Muscle of back (tissue), 13 donors: ENCODE measurements at places on chromosomes 7 and 10.

DNA sequence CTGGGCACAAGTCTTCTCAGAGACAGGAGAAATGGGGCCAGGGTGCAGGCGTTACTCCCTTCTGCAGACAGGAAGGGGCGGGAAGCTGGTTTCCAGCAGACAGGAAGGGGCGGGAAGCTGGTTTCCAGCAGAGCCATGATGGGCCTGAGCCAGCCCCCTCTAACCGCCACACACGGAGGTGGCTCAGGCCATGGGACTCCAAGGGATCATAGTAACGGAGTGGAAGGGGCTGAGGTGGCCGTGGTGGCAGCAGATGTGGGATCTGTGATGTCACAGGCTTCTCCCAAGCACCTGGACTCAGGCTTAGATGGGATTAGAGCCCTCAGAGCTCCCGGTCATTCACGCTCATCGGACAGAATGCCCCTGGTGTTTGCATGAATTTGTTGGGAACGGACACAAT is 177.8 kb downstream of the USP6NL start:
- DNase-seq, result no peak

- no peak for DNase-seq
These were observed 196.0 kb downstream of the MAD1L1 start for GRCh38 chr7:2036786-2037185.

GRCh38 chr7:20735346-20736065 is 51.2 kb downstream of the SP8 start:
- DNase-seq, result no peak

- DNase-seq, result no peak
These were observed 25.6 kb downstream of the CACUL1 start for GRCh38 chr10:118729200-118729599.

DNA sequence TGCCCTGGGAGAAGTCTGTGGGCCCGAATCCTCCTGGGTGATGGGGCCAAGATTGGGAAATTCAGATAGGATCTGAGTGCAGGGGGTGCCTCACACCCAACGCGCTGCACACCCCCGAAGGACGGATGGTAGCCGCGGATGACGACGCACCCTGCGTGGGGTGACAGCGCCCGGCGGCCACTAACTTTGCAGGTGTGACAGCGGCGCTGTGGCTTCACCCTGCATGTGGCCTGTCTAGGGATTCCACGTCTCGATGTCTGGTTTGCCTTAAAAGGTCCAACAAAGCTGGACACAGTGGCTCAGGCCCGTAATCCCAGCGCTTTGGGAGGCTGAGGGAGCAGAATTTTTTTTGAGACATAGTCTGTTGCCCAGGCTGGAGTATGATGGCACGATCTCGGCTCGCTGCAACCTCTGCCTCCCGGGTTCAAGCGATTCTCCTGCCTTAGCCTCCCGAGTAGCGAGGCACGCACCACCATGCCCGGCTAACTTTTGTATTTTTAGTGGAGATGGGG is 18.6 kb downstream of the ADAP1 start:
- DNase-seq, result no peak

DNA sequence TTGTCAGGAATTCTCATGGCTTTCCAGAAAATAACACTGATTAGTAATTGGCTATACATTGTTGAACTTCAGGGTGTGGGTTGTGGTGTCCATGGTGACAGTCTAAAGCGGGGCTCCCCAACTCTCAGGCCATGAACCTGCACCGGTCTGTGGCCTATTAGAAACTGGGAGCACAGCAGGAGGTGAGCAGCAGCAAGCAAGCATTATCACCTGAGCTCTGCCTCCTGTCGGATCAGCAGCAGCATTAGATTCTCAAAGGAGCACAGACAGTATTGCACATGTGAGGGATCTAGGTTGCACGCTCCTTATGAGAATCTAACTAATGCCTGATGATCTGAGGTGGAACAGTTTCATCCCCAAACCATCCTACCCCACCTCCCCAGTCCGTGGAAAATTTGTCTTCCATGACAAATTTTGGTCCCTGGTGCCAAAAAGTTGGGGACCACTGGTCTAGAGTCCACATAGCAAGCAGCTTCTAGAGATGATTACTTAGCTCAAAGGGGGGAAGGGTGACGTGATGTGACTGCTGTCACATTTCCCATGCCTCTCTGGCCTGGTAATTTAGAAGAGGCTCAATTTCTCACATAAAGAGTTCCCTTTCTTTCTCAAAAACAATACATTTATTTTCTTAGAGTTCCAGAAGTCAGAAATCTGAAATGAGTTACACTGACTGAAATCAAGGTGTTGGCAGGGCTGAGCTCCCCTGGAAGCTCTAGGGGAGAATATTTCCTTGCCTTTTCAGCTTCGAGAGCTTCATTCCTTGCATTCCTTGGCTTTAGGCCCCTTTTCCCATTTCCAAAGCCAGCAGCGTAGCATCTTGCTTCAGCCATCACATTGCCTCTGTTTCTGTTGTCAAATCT is 17.6 kb upstream of the FAM221A start:
- DNase-seq, result peak; percentile 24

DNA sequence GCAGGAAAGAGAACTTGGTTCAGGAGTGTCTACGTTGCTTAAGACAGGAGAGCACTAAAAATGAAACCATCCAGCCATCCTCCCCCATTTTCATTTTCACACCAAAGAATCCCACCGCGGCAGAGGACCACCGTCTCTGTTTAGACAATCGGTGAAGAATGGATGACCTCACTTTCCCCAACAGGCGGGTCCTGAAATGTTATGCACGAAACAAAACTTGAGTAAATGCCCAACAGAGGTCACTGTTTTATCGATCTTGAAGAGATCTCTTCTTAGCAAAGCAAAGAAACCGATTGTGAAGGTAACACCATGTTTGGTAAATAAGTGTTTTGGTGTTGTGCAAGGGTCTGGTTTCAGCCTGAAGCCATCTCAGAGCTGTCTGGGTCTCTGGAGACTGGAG is 1.4 kb upstream of the IL6 start:
- DNase-seq, result peak; percentile 72
